Coronary artery (tissue), 2 donors: ENCODE measurements at places on chromosomes 7 and 10.
A peak's percentile ranks its signal among the peaks of the same experiment; 100 is the strongest.

- DNase-seq = no peak
These were observed 482.6 kb upstream of the SEMA3A start for GRCh38 chr7:84677117-84677732.

- no peak for DNase-seq
These were observed 12.0 kb upstream of the MARVELD1 start for GRCh38 chr10:97701438-97702069.

- DNase-seq = no peak
These were observed 4.8 kb upstream of the DMTF1 start for GRCh38 chr7:87147500-87147899.

GRCh38 chr7:16242920-16243319 is 178.4 kb downstream of the CRPPA start:
- DNase-seq = no peak

GRCh38 chr7:154857240-154857639 is 145.7 kb downstream of the PAXIP1 start:
- no peak for DNase-seq

GRCh38 chr7:112452102-112452888 is 2.0 kb downstream of the IFRD1 start:
- DNase-seq = peak; percentile 84

- no peak for DNase-seq
These were observed 6.5 kb upstream of the LBX1 start for GRCh38 chr10:101235766-101236165.

DNA sequence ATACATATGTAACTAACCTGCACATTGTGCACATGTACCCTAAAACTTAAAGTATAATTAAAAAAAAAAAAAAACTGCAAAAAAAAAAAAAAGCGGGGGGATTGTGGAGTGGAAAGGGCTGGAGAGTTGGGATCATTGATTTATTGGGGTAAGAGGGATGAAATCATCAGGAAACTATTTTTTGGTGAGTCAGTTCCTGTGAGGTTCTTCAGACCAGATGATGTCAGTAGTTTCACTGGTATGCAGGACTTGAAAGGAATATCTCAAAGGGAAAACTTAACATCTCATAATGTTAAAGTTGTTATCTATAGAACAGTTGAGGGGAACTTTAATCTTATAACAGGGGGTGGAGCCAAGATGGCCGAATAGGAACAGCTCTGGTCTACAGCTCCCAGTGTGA is 32.6 kb upstream of the TECTB start:
- no peak for DNase-seq

DNA sequence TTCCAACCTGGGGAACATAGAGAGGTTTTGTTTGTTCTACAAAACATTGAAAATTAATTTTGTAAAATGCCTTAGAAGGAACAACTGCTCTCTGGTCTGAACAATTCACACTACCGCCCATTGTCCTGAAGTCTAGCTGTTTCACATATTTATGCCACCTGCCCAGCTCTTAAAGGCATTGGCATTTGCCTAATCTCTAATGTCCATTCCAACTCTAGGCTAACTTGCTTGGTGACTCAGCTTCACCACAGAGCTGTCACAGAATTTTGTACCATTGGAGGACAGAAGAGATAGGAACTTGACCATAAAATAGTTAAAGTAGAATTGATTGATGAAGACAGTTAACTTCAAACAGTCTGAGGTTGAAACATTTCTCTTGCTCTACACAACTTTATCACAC is 53.5 kb upstream of the PPP1R17 start:
- DNase-seq = no peak

DNA sequence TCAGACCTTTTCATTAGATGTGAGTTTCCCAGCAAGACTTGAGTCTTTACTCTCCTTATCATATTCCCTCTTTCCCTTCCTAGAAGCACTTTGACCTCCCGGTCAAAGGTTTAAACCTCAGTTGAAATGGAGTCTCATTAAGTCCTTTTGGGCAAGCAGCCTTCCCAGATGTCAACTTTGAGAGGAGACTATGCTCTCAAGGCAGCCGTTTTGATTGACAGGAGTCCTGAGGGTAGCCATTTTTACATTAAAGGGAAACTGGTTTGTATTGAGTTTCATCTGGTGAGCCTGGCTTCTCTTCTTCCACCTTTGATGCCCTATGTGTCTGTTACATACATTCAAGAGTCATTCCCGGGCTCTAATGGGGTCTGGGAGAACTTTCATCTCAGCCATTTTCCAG is 685.1 kb downstream of the LRMDA start:
- DNase-seq = no peak

GRCh38 chr10:113846036-113846435 is 7.8 kb downstream of the DCLRE1A start:
- no peak for DNase-seq

DNA sequence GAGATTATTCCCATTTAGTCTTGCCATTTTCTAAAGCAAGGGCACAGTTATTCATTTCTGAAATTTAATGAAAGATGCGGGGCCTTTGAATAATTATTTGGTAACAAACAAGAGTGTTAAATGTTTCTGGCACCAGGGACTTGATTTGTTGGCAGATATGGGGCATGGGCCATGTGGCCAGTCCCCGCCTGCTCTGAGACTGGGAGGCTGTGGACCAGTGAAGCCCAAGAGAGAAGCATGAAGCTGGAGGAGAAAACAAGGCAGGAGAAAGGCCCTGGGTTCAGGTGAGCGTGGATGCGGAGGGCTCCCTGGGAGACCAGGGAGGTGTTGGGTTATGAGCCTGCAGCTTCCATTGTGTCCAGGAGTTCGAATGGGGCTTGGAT is 378.5 kb downstream of the TCERG1L start:
- DNase-seq = no peak

DNA sequence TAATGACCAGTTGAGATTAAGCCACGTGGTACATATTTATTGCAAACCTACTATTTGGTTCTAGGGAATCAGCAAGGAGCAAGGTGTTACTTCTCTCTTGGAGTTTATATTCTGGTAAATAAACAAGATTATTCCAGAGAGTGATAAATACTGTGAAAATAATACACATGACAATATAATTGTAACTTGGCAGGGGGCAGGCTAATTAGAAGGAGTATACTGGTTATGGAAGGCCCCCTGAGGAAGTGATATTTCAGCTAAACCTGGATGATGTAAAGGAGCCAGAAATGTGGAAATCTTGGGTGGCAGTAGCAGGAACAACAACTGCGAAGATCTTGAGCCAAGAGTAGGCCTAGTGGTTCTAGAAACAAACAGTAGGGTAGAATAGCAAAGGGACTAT is 111.8 kb downstream of the SDK1 start:
- DNase-seq = no peak

DNA sequence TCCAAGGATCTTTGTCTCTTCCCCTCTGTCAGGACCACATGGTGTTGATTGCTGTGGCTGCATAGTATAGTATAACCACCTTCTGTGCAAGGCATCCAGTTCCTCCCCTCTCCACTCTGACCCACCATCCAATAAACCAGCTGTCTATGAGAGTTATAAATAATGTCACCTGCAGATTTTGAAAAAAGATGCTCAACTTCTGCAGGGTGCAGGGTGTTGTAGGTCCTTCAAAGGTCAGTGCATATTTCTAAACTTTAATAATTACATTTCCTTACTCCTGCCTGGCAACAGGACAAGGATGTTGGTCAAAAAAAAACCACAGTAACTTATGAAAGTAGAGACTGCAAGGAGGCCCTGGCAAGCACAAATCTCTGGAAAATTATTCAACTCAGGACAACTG is 166.2 kb downstream of the PKD1L1 start:
- no peak for DNase-seq

- DNase-seq = no peak
These were observed 228.4 kb upstream of the DGKB start for GRCh38 chr7:15130666-15131541.

DNA sequence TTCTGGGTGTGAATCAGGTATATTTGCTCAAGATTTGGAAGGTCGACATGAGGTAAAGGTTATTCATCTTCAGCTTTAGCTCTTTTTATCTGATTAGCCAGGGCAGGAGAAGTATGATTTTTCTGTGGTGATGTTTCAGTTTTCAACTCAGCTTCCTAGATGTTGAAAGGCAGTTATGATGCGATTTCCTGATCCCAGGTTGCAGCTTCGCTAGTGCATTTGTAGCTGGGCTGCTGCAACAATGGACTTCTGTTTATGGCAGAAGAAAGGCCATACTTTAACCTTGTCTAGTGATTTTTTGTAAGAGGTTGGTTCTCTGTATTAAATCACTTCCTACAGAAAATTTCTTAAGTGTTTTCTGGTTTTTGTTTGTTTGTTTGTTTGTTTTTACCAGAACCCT is 619.3 kb downstream of the AUTS2 start:
- no peak for DNase-seq

- peak; percentile 69 for DNase-seq
These were observed 10.1 kb downstream of the RASGEF1A start for GRCh38 chr10:43256531-43257346.

GRCh38 chr7:127708788-127709187 is 56.8 kb downstream of the SND1 start:
- no peak for DNase-seq

GRCh38 chr7:70947181-70947580 is 184.8 kb upstream of the GALNT17 start:
- DNase-seq = peak; percentile 21

- DNase-seq = no peak
These were observed 430.8 kb downstream of the PLXNA4 start for GRCh38 chr7:132145466-132145865.

- no peak for DNase-seq
These were observed 138.0 kb downstream of the TES start for GRCh38 chr7:116348346-116348745.
